ENCODE measurements at places on chromosomes 6 and 20.

GRCh38 chr6:122059918-122060317 is 339.5 kb upstream of the HSF2 start:
- DNase-seq: no peak

DNA sequence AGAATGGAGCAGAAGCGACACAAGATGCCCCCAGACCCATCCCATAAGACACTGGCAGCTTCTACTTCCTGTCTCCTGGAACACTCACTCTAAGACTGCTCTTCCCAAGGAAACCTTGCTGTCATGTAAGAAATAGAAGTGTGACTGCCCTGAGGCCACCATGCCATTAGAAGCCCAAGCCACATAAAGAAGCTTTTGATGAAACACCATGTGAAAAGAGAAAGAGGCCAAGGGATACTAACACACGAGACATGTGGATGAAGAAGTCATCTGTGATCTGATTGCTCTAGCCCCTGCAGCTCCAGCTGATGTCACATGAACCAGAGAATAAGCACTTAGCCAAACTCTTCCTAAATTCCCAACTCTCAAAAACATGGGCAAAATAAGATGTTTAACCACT is 117.9 kb upstream of the PCSK2 start:
- no peak for DNase-seq

- DNase-seq: no peak
These were observed 364.5 kb downstream of the ZFAND3 start for GRCh38 chr6:38183856-38184584.

GRCh38 chr6:88780714-88781389 is 182.6 kb downstream of the RNGTT start:
- peak; percentile 23 for DNase-seq

DNA sequence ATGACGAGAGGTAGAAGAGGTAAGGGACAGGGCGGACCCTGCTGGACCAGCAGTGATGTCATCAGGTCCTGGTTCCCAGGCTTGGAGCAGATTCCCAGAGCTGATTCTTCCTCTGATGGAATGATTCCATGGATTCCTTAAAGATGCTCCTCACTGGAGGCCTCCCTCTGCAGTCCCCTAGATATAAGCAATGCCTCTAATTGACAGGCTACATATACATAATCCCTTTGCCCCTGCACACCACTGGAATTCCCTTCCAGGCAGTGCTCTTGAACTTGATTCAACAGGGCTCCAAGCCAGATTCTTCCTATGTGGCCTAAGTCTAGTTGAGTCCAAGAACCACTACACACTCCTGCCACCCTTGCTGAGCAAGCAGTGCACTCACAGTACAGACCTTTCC is 52.3 kb upstream of the L3MBTL3 start:
- no peak for DNase-seq

DNA sequence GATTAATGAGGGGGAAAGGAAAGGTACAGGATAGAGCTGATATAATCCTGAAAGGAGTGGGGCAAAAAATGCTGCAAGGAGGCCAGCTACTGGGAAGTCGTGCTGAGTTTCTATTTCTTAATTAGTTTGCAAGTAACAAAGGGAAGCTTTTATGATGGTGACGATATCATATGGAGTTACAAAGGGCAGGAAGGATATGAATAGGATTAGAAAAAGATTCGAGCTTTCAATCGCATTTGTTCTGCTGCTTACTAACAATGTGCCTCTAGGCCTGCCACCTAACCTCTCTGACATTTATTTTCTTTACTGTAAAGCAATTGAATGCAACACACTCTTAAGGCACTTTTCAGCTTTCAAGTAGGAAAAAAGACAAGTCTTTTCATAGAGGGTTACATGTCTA is 219.2 kb downstream of the CLVS2 start:
- no peak for DNase-seq

DNA sequence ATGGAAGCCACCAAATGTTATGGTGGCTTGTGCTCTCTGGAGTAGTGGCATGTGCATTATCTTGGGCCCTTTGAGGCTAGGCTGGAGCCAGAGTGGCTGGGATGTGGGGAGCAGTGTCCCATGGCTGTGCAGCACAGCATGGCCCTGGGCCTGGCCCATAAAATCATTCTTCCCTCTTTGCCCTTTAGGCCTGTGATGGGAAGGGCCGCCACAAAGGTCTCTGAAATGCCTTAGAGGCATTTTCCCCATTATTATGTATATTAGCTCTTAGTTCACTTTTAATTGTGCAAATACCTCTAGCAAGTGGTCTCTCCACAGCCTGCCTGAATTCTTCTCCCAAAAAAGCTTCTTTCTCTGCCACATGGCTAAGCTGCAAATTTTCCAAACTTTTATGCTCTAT is 297.3 kb upstream of the IRAK1BP1 start:
- DNase-seq: no peak

- no peak for DNase-seq
These were observed 504.4 kb upstream of the NOX3 start for GRCh38 chr6:155959898-155960495.

DNA sequence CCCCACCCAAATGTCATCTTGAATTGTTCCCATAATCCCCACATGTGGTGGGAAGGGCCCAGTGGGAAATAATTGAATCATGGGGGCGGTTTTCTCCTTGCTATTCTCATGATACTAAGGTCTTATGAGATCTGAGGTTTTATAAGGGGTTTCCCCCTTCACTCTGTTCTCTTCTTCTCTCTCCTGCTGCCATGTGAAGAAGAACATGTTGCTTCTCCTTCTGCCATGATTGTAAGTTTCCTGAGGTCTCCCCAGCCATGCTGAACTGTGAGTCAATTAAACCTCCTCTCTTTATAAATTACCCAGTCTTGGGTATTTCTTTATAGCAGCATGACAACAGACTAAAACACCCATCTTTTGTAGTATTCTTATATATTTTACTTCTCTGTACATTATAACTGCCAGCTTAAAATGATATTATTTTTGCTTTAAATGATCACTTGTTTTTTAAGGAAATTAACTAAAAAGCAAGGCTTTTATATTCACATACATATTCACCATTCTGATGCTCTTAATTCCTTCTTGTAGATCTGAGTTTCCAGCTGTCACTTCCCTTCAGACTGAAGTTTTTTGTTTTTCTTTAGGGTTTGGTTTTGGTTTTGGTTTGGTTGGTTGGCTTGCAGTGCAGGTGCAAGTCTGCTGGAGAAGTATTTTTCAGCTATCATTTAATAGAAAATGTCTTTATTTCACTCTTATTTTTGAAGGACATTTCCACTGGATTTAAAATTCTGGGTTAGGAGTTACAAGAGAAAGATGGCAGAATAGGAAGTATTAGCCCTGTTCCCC is 4.6 kb upstream of the ZSCAN31 start:
- no peak for DNase-seq

GRCh38 chr6:14079433-14079832 is 38.1 kb upstream of the CD83 start:
- no peak for DNase-seq

GRCh38 chr20:5480824-5481600 is 164.3 kb upstream of the PROKR2 start:
- no peak for DNase-seq

DNA sequence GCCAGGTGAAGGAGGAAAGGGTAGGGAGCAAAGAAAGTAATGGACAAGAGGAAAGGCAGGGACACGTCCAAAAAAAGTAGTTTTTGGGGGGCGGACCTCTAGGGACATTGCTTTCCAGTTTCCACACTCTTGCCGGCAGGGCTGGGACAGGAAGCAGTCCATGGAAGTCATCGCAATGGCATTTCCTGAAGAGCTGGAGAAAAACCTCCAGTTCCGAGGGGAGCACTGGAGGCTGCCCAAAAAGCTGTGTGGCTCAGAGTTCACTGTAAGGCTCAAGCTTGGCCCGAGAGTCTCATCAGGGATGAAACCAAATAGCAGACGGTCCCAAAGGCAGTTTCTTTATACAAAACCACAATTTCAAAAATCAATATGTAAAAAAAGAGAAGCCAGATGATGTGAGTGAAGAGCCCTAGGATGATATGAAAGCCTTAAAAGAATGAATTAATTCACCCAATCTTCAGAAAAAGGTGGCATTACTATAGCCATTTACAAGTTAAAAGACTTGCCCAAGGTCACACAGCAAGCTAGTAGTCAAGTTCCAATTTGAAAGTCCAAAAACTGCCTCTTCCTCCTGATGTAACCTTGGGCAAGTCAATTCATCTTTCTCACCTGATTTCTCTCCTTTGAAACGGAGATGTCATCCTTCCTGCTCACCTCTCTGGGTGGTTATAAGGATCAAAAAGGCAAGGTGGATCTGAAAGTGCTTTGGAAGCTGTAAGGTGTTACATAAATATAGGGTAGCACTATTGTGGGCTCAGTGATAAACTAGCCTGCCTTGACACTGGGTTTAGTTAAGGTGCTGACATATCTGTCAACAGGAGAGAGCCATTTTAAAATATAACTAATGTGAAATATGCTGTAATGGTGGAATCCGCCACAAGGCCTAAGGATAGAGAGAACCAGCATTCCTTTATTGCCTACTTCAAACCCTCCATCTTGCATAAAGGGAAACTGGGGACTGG is 9.1 kb downstream of the BCL2L1 start:
- peak; percentile 68 for DNase-seq

GRCh38 chr6:108904741-108905140 is 56.5 kb downstream of the ARMC2 start:
- peak; percentile 15 for DNase-seq

GRCh38 chr20:57223648-57224489 is 42.6 kb downstream of the BMP7 start:
- DNase-seq: no peak
